ENCODE measurements at places on chromosomes 3 and 15.
A peak's percentile ranks its signal among the peaks of the same experiment; 100 is the strongest.

DNA sequence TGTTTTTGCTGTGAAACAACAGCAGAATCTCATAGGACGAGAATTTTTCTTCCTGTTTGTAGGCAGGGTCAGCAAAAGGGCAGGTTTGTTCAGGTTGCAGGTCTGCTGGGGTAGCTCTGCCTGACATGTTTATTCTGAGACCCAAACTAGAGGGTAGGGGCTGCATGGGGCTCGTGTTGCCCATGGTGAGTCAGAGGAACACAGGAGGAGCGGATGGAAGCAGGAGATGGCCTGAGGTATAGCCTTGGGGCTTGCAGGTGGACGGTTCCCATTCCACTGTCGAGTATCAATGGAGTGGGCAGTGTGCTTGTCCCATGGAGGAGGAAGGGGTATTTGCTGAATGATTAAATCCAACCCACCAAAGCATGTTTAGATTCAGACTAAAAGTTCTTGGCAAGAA, 138.9 kb downstream of the APBA2 start:
- DNase-seq, result no peak

- DNase-seq, result no peak
Measured at GRCh38 chr15:36301947-36302346, 277.5 kb upstream of the CDIN1 start.

GRCh38 chr3:10551821-10552630, 46.6 kb upstream of the ATP2B2 start:
- no peak for DNase-seq

DNA sequence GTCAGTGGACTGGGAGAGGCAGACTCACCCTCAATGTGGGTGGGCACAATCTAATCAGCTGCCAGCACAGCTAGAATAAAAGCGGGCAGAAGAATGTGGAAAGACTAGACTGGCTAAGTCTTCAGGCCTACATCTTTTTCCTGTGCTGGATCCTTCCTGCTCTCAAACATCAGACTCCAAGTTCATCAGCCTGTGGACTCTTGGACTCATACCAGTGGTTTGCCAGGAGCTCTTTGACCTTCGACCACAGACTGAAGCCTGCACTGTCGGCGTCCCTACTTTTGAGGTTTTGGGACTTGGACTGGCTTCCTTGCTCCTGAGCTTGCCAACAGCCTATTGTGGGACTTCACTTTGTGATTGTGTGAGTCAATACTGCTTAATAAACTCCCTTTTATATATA, 68.0 kb downstream of the CNTN3 start:
- DNase-seq, result no peak

DNA sequence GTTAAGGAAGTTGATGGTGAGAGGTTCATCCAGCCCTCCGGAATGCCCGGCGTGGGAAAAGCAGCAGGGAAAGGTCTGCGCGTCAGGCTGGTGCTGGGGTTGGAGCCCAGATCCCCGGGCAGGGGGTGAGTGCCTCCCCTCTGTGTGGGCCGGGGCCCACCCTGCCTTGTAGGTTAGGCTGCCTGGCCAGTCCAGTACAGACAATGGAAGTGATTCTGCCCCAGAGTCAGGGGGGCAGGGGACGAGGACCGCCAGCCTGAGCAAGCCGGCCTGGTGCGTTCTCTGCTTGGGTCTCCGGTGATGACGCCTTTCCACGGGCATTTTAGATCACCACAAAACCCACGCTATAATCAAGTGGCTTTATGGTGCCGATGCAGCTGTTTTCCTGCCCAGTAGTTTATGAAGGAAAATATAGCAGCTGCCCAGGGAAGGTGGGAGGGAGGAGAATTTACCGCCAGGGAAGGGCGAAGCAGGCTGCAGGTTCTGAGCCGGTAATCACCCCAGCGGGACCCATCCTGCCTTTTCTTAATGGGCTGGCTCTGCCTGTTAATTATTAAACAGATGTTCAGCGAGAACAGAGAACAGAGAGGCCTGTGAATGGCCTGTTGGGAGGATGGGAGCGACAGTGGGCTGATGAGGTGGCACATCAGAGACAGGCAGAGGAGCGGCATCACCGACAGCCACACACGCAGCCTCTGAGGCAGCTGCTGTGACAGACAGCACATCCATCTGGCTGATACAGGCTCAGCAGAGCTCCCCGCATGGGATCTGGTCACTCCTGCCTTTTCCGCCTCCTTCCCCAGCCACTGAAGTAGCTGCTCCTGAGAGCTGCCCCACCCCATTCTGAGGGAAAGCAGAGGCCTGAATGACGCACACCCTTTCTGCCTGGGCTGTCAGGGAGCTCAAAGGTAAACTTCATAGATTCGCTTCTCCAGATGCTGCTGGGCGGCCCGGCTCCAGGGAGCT, 35.2 kb downstream of the BDH1 start:
- DNase-seq, result peak; percentile 85

DNA sequence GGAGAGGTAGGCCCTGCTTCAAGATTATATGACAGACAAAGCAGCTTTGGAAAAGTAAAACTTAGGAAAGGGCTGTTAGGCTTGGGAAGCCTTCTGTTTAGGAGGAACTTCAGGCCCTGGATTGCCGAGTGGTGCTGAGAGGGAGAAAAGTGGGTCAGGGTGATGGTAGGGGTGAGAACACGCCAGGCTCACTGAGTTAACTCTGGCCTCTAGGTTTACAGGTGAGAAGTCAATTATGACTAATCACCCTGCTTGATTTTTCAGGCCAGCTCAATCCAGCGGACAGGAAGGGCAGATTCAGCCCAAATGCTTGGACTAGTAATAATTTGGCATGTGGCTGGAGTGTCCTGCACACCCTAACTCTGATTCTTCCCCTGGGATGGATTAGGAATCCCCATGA, 365.1 kb upstream of the LMCD1 start:
- no peak for DNase-seq

GRCh38 chr15:71400294-71400693, 285.0 kb downstream of the THSD4 start:
- DNase-seq, result no peak

DNA sequence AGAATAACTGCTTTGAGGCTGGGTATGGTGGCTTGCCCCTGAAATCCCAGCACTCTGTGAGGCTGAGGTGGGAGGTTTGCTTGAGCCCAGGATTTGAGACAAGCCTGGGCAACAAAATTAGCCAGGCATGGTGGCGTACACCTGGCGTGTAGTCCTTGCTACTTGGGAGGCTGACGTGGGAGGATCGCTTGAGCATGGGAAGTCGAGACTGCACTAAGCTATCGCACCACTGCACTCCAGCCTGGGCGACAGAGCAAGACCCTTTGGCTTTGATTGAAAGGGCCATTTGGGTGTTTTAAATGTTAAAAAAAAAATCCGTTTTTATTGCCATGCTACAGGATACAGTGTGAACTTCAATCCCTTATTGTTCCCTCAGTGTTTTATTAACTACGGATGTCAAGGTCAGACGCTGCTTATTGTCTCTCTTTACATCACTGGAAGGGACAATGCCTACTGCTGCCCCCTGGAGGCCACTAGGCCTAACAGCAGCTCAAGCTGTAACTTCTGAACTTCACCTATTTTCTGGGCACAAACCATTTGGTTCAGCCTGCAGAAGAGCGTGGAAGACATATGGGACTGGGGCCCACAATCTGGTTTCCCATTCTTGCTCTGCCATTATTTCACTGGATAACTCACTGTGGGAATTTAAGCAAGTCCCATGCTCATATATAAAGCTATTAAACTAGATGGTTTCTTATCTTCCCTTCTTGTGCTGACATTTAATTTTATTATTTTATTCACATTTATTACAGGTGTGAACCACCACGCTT, 15.3 kb upstream of the IREB2 start:
- DNase-seq, result peak; percentile 53

- no peak for DNase-seq
Measured at GRCh38 chr3:39156421-39156820, 3.0 kb upstream of the CSRNP1 start.

DNA sequence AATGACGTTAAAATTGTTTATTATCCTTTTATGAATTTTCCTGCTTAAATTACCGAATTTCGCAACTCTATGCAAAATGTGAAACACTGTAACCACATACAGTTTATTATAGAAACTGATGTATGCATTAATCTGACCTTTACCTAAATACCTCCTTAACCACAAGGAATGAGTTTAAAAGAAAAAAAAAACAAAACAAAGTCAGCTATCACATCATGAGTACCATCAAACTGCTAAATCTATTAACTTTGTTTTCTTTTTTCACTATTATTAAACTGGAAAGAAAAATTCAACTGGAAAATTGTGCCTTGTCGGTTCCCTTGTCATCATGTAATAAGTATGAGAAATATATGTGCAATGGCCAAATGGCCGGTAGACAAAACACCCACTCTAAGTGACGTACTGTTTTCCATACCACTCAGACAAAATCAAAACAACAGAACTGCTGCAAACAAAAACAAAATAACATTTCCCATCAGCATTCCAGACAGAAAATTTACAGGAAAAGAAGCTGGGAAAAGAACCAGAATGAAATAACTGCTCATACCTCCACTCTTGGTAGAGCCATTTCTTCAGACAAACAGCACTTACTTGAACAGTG, 415.3 kb downstream of the FOXP1 start:
- no peak for DNase-seq

GRCh38 chr15:78024519-78024870, 53.0 kb downstream of the TBC1D2B start:
- DNase-seq, result no peak

DNA sequence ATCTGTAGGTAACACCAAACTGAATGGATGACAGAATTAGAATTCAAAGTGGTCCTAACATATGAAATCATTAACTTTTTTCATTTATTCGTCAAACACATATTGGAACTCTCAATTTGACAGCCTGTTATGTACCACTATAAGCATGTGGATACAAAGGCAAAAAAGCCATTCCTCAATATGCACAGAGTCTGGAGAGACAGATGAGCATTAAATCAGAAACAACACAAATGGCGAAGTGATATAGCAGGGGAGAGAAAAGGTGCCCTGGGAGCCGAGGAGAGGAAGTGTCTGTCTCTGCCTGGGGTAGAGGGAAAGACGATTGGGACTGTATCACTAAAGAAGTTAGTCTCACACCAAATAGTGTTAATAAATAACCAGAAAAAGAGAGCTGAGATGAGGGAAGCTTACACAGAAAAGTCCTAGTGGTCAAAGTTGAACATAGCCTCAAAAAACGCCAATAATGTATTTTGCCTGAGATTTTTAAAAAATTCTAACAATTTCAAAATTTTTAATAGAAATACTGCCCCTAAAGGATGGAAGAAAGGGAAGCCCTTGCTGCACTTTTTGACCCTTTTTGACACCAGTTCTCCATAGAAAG, 417.5 kb downstream of the TUSC7 start:
- DNase-seq, result no peak

- no peak for DNase-seq
Measured at GRCh38 chr3:11019116-11019819, 26.7 kb downstream of the SLC6A1 start.

DNA sequence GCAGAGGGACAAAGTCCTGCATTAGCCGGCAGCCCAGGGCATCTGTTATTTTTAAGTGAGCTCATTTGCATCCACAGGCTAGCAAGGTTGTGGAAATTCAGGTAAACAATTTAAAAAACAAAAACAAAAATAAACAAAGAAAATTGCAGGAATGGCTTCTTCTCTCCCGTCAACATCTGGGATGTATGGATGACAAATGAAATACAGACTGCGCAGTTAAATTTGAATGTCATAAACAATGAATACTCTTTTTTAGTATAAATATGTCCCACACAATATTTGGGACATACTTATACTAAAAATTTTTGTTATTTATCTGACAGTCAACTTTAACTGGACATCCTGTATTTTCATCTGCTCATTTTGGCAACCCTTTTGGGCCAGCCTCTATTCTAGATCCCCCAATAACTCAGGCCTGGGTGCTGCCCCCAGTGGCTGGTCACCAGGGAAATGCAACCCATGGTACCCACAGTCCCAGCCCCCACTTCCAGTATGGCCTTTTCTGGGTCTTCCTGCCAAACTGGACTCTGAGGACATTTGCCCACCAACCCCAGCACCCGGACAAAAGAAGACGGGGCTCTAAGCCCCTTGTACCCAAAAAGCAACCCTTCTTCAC, 12.7 kb downstream of the GRM2 start:
- DNase-seq, result no peak

- no peak for DNase-seq
Measured at GRCh38 chr3:64176461-64176996, 48.7 kb downstream of the PRICKLE2 start.

- DNase-seq, result no peak
Measured at GRCh38 chr3:170862618-170863374, 7.2 kb downstream of the RPL22L1 start.
